Frontal cortex (tissue), 4 donors: ENCODE measurements at places on chromosomes 1 and 21. TPM values are rescaled to one million over a fixed set of nuclear protein-coding genes. Genes with fewer than 3 reads are reported as not detected.

Gene TNFRSF14
- 2.4 TPM for total RNA-seq

DNA sequence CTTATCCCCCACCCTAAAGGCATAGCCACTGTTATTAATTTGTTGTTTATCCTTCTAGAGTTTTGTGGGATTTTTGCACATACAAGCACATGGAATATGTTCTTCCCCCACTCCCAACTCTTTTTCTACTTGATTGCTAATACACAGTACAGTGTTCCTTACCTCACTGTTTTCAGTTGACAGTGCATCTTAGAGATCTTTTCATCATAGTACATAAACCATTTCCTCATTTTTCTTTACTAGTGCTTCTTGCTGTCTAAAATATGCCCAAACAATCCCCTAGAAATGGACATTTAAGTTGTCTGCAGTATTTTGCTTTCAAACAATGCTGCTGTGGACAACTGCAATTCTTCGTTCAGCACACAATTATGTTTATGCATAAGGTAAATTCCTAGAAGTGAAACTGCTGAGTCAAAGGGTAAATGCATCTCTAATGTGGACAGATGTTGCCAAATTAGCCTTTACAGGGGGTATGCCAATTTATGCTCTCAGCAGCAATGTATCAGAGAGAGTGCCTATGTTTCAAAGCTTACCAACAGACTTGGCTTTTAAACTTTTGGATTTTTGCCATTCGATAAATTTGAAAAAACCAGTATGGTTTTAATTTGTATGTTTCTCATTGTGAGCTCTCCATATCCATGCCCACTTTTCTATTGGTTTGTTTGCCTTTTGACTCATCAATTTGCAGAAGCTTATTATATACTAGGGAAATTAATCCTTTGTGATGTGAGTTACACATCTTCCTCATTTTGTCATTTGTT, 132.6 kb downstream of the MRPS6 start:
- no peak for DNase-seq

DNA sequence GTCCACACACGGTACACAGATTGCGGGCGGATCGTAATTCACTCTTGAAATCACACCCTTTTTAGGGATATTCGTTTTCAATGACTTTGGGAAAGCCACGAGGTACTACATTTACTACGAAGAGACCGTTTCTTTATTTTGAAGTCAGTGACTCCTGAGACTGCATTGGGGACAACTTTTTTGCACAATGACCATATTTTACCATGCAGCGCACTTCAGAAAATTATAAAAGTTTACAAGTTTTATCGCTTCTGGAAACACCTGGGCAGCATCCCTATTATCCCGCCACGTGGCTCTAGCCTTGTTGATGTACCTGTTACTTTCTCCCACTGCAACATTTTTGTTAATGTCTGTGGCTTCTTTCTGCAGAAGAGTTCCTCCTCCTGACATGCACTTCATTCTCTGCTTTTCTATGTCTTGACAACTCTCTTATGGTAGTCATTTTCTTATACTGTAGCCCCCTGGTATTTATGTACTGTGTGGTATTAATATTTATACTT, 1.3 kb upstream of the AKT3 start:
- DNase-seq: no peak

GRCh38 chr1:187715483-187715882, 886.7 kb downstream of the PLA2G4A start:
- no peak for DNase-seq

Gene KCNJ9
- total RNA-seq: 11.4 TPM

GRCh38 chr1:56057466-56058405, 521.6 kb downstream of the PLPP3 start:
- no peak for DNase-seq

DNA sequence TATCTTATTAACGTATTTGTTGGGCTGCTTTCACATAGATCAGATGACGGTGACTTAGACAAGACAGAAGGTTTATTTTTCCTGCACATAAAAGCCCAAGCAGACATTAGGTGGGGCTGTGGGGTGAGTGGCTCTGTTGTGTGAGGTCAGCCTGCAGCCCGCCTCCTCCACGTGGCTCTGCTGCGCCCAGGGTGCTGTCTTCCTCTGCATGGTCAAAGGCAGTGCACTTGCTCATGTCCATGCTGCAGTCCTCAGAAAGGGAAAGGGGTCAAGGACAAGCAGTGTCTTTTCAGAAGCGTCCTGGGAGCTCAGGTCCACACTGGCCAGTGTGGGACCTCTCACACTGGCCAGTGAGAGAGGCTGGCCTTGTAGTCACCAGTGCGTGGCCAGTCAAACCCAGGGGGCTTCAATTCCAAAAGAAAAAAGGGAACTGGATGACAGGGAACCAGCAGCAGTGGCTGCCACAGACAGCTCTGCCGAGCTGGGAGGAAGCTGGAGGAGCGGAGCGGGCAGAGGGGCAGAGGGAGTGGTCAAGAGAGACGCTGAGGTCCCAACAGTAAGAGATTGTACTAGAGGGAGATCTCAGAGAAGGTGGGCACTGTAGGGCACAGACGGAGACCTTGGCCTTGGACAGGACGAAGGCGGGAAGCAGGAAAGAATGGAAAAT, 35.9 kb upstream of the SLC45A1 start:
- DNase-seq: no peak

Gene OR2L5
- 0.41 TPM for total RNA-seq

- DNase-seq: no peak
These were observed 31.8 kb downstream of the CSF1 start for GRCh38 chr1:109942434-109942833.

- no peak for DNase-seq
These were observed 29.2 kb downstream of the COL16A1 start for GRCh38 chr1:31674626-31675025.
